ENCODE measurements at places on chromosomes 3 and 15.

DNA sequence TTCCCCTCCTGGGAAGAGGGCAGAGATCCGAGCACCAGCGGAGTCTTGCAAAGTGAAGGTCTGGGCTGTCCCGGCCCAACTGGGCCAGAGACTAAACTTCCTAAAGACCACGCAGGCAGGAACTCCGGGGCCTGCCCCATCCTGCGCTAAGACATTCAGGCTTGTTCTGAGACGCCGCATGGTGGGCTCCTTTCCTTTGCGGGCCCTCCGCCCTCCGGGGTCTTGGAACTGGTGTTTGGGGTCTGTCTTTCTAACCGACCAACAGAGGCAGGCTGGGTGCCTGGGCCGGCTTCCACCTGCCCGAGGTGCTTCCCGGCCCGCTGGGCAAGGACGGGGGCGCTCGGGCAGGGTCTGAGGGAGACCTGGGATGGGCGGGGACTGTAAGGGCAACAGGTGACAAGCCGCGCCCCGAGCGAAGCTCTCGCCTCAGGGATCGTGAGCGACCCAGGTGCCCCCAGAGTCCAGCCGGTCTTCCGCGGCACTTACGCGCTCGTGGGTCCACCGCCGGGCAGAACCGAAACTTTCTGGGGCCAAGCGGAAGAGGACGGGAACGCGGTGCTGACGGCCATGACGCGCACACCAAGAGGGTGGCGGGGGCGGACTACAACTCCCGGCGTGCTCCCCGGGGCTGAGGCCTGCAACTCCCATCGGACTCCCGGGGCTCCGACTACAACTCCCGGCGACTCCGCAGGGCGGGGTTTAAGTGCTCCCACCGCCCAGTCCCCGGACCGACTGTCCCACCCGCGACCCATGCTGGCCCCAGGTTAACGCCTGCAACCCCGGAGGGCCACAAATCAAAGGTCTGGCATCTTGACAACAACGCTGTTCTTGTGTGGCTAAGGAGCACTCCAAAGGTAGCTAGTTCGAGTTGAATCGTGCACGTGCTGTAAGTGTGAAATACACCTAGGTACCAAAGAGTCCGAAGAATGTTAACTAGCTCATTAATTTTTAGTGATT is at the start of gene FYCO1:
FYCO1 (minus strand) TSS at position 589 of the 957 bp plus-strand sequence. CDS start 10,914 bp downstream, outside the sequence.
- peak; percentile 87 for DNase-seq

DNA sequence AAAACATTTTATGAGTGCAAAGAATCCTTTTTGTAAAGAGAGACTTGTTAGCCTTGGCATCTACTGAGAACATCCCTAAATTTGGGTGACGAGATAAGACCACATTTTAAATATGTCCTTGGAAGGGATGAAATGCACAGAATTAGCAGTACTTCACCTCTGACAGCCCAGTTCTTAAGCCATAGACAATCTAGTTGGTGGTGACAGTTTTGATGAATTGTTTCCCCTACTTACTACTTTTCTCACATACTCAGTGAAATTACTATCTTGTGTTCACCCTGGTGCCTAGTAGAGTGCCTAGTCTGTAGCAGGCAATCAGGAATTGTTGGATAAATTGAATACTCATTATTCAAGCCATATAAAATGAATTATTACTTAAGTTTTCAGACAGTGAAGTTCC is 3.4 kb downstream of the SCAANT1 start:
- no peak for DNase-seq

GRCh38 chr3:195214381-195214780 is 56.6 kb downstream of the XXYLT1 start:
- no peak for DNase-seq

- no peak for DNase-seq
These were observed 206.1 kb downstream of the CADPS start for GRCh38 chr3:62669161-62669560.

DNA sequence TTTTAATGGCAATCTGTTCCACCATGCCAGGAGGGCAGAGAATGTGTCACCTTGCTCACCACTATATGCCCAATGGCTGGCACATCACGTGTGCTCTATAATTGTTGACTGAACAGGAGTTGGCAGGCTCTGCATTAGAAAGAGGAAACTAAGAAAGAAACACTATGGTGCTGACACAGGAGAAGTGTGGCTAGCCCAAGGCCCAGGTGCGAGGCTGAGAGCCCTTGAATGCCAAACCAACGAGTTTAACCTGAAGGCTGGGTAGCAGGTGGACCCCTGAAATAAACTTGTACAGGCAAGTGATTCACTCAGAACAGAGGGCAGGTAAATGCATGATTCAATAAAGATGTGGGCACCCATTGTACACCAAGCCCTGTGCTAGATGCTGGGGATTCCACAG is 2.4 kb downstream of the CHCHD4 start:
- DNase-seq, result no peak

GRCh38 chr15:83977992-83978391 is 257.6 kb upstream of the GOLGA6L4 start:
- no peak for DNase-seq

- DNase-seq, result no peak
These were observed 55.4 kb downstream of the ZNF148 start for GRCh38 chr3:125319765-125320164.
